Left kidney (tissue), 8 donors: ENCODE measurements at places on chromosomes 16 and 17.

GRCh38 chr16:57341441-57342303, 16.9 kb upstream of the CCL22 start:
- no peak for DNase-seq

DNA sequence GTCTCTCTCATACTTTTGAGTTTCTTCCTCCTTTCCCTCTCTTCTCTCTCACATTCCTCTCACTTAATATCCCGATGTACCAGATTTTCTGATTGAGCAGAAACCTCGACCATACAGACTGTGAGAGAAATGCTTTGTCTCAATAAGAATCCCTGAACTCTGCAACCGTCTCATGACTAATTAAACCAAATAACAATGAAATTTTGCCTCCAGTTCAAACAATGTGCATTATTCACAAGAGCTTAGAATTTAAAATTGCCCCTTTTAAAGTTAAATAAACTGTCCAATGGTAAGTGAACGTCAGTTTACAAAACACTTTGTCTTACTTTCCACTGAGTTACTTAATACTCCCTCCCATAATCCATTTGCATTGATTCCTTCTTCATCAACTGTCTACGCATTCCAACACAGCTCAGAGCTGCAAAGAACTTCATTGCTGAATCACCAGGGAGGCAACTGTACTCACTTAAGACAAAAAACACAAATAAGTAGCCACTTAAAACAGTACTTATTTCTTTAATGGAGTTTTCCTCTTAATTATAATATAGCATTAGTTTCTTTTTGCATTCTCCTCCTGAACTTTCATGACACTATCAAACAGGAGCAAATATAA, 4.9 kb downstream of the CDH11 start:
- DNase-seq = no peak

- DNase-seq = no peak
Observed at GRCh38 chr17:16215002-16215272, 397 bp downstream of the NCOR1 start.

DNA sequence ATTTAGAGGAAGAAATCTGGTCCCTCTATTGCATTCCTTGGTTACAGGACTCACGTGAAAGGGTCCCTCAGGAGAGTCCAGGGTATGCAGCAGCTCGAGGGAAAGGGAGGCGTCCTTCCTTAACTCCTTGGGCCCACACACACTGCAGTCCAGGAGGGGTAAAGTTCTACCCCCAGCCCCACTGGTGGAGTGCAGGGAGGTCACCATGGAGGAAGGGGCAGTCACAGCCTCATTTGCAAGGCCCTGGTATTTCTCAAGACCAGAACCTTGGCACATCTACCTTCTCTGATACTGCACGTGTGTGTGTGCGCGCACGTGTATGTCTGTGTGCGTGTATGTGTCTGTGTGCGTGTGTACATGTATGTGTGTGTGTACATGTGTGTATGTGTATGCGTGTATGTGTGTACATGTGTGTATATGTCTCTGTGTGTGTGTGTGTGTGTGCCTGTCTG, 11.1 kb downstream of the HIC1 start:
- DNase-seq = no peak
